Activated T-cell treated with anti-CD3 and anti-CD28 coated beads, Interleukin-2, amount 50 U/mL, for 72 hours (primary cell): ENCODE measurements at places on chromosomes 7 and 10. TPM values are rescaled to one million over a fixed set of nuclear protein-coding genes. Genes with fewer than 3 reads are reported as not detected.

- no peak overlapping the region for H3K27ac ChIP-seq
- H3K36me3 ChIP-seq = no peaks in the 10 kb centered on the region
- H3K27me3 ChIP-seq = no peaks in the 10 kb centered on the region
- H3K4me3 ChIP-seq = no peak overlapping the region
- no peaks in the 10 kb centered on the region for H3K4me1 ChIP-seq
- no peak for DNase-seq
These were observed 80.4 kb downstream of the SEMA3A start for GRCh38 chr7:84113906-84114850.

GRCh38 chr10:25182636-25183035 is 7.8 kb downstream of the GPR158 start:
- H3K27ac ChIP-seq = no peak overlapping the region
- no peaks in the 10 kb centered on the region for H3K4me1 ChIP-seq
- DNase-seq = no peak
- no peak overlapping the region for H3K4me3 ChIP-seq
- peaks cover 6% of the 10 kb centered on the region for H3K27me3 ChIP-seq
- no peaks in the 10 kb centered on the region for H3K36me3 ChIP-seq

DNA sequence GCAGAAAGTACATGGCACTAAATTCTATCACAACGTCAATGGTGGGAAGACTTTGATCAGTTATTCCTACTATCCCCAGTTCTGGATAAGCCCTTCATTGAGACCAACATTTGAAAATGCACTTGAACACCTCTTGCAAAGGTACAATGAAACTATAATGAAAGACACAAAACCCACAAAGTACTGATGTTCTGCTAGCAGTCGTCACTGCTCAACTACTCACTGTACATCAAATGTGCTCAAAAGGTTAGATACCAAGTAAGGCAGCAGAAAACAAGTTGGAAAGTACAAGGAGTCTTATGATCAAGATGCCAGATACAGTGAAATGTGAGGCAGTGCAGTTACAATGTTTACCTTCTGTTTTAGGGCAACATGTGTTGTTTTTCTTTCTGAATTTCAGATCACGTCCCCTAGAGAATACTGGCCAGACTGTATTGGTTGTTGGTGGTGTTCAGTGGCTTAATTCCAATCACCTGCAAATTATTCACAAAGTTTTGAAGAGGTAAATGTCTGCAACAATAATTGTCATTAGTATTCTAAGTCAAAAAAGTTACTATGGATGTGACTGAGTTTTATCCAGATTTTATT is 62.4 kb upstream of the WNT16 start:
- H3K4me3 ChIP-seq = no peak overlapping the region
- no peaks in the 10 kb centered on the region for H3K4me1 ChIP-seq
- no peaks in the 10 kb centered on the region for H3K36me3 ChIP-seq

- DNase-seq = no peak
- no peaks in the 10 kb centered on the region for H3K27me3 ChIP-seq
- no peaks in the 10 kb centered on the region for H3K36me3 ChIP-seq
These were observed 81.8 kb upstream of the SFMBT2 start for GRCh38 chr10:7492660-7493046.

DNA sequence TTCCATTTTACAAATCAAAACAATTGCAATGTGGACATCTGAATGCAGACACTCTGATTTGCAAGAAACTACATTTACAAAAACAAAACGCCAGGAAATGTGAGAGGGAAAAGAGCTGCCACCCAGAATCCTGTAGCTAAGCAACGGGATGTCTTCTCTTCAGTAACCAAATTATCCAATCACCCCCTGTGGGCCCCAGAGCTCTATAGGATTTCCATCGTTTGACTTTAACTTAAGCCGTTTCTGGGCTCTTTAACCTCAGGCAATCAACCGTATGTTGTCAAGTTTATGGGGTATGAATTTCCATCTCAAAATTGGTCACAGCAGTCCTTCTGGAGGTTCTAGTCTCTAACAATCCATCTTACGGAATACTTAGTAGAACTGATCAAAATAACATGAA is 240.5 kb downstream of the ETV1 start:
- H3K27ac ChIP-seq = no peak overlapping the region
- H3K27me3 ChIP-seq = no peaks in the 10 kb centered on the region
- no peak overlapping the region for H3K4me3 ChIP-seq
- H3K36me3 ChIP-seq = no peaks in the 10 kb centered on the region
- DNase-seq = no peak

DNA sequence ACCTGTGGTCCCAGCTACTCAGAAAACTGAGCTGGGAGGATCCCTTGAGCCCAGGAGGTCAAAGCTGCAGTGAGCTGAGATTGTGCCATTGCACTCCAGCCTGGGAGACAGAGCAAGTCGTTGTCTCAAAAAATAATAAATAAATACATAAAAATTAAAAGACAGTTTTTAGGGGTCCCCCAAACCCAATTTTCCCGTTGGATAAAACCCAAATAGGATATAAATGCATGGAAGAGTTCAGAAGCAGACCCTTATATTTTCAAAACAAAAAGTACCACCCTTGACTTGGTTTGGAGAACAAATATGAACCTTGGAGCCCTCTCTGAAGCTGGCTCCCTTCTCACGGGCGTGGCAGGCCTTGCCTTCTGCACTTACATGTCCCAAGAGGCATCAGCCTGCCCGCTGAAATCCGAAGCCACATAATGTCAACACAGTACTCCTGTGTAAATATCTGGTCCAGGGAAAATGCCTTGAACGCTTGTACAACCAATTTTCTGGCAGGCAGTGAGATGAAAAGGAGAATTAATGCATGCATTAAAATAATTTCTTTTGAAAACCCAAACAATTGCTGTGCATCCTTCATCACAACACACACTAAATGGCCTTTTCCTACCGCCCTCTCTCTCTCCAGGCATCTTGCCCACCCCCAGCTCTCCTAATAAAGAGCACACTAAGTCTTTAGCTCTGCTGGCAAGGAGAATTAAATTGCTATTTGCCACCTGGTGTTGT is 46.4 kb upstream of the PARD3 start:
- no peak overlapping the region for H3K4me3 ChIP-seq
- H3K36me3 ChIP-seq = no peaks in the 10 kb centered on the region
- H3K27me3 ChIP-seq = peaks cover 12% of the 10 kb centered on the region

DNA sequence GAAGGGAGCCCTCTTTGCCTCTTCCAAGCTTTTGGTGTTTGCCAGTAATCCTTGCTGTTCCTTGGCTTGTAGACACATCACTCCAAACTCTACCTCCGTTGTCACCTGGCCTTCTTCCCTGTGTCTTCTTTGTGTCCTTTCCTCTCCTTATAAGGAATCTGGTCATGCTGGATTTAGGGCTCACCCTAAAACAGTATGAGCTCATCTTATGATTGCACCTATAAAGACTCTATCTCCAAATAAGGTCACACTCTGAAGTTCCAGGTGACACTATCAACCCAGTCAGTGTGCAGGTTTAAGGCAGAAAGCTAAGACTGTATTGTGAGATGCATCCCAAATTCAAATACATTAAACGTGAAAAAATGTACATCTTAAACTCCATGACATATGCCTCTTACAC is 49.0 kb upstream of the ZRANB1 start:
- no peaks in the 10 kb centered on the region for H3K36me3 ChIP-seq
- H3K4me3 ChIP-seq = no peak overlapping the region
- peaks cover 5% of the 10 kb centered on the region for H3K27me3 ChIP-seq
- no peak overlapping the region for H3K27ac ChIP-seq

DNA sequence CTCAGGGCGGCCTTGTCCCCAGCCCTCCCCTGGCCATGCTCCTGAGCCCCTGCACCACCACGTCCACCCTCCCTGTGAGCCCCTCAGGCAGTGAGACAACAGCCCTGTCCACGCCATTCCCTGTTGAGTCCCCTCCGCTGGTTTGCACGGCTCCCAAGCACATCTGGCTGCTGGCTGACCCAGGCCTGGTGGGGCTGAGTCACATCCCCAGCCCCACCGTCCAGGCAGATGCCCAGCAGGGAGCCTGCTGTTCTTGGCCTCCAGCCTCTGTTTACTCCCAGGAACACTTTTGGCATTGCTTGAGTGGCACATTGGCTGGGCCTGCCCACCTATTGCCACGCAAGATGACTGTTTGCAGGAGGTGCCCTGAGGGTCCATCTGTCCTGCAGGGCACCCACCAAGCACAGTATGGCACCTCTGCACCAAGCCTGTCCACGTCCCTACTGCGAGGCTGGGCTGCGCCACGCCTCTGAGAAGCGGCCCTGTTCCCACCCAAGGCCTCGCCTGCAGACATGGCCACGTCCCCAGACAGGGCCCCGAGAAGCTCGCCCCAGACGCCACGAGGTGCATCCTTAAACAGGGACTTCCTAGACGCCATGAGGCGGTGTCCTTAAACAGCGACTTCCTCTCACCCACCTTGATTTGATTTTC is 48.4 kb upstream of the INPP5A start:
- no peak overlapping the region for H3K27ac ChIP-seq
- H3K4me1 ChIP-seq = no peaks in the 10 kb centered on the region
- H3K4me3 ChIP-seq = no peak overlapping the region
- H3K36me3 ChIP-seq = no peaks in the 10 kb centered on the region
- H3K27me3 ChIP-seq = no peaks in the 10 kb centered on the region

DNA sequence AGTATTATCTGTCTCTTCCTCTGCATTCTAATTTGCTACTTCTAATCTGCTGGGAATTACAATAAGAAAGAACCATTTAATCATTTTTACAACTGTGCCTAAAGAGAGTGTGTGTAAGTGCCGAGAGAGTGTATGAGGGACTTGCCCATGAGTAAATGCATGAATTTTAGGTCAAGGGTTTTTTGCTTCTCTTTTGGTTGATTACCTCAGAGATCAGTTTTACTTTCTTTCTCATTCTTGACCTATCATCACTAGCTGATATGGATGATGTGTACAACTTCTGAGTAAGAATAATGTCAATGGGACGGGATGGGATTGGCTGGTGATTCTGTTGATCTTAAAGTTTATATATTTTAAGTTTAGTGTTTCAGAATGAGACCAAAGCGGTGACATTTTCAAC is 47.8 kb downstream of the IKZF1 start:
- peak overlapping the region; percentile 92 for H3K4me3 ChIP-seq
- peak overlapping the region; percentile 100 for H3K27ac ChIP-seq
- peaks cover 47% of the 10 kb centered on the region for H3K4me1 ChIP-seq
- no peak for DNase-seq
- no peaks in the 10 kb centered on the region for H3K27me3 ChIP-seq
- peaks cover 35% of the 10 kb centered on the region for H3K36me3 ChIP-seq

GRCh38 chr7:6306471-6306870 is 34.0 kb upstream of the CYTH3 start:
- H3K4me3 ChIP-seq = no peak overlapping the region
- no peak for DNase-seq
- H3K27me3 ChIP-seq = no peaks in the 10 kb centered on the region
- no peak overlapping the region for H3K27ac ChIP-seq
- H3K4me1 ChIP-seq = no peaks in the 10 kb centered on the region
- no peaks in the 10 kb centered on the region for H3K36me3 ChIP-seq

DNA sequence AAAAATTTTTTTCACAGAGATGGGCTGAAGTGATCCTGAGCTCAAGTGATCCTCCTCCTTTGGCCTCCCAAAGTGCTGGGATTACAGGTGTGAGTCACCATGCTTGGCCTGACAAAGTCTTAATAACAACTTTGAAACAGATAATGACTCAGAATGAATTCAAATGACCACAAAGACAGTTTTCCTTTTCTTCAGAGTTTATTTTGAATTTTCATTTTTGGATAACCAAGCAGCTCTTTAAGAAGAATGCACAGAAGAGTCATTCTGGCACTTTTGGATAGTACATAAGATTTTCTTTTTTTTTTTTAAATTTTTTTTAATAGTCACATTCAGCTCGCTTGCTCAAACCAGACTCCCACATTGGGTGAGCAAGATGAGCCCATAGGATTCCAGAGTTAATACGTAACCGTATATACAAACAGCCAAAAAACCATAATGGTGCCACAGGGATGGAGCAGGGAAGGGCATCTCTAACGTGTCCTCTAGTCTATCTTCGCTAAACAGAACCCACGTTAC is 43.0 kb upstream of the NMT2 start:
- H3K4me3 ChIP-seq = no peak overlapping the region
- H3K27me3 ChIP-seq = no peaks in the 10 kb centered on the region
- no peaks in the 10 kb centered on the region for H3K36me3 ChIP-seq
- H3K27ac ChIP-seq = no peak overlapping the region
- peaks cover 54% of the 10 kb centered on the region for H3K4me1 ChIP-seq

POLR2J2 gene
- 23.4 TPM for total RNA-seq

TCERG1L gene
- not detected for total RNA-seq

KCNH2 gene
- total RNA-seq = 0.77 TPM

NEUROG3 gene
- total RNA-seq = 0.39 TPM

AKR1C4 gene
- not detected for total RNA-seq

ZNF32 gene
- total RNA-seq = 12.4 TPM

EVX1 gene
- total RNA-seq = 0.07 TPM
